ENCODE measurements at places on chromosomes 16 and 17.

DNA sequence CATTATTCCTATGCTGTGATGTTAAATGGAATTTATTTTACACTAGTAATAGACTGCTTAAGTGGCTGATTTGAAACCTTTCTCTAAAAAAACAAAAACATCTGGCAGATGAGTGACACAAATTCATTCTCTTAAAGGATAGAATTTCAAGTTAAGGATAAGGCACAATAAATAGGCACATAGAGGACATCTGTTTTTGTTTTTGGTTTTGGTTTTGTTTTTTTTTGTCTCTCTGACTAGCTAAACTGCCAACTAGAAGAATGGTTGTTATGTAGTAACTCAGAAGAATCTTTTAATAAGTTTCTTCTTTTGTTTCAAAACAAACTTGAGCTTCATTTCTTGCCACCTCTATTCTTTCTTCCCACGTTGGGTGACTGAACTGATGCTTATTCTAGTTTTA is 5.1 kb upstream of the VPS4A start:
- no peak for DNase-seq

GRCh38 chr17:50514936-50515702 is 6.9 kb downstream of the MYCBPAP start:
- DNase-seq: no peak

DNA sequence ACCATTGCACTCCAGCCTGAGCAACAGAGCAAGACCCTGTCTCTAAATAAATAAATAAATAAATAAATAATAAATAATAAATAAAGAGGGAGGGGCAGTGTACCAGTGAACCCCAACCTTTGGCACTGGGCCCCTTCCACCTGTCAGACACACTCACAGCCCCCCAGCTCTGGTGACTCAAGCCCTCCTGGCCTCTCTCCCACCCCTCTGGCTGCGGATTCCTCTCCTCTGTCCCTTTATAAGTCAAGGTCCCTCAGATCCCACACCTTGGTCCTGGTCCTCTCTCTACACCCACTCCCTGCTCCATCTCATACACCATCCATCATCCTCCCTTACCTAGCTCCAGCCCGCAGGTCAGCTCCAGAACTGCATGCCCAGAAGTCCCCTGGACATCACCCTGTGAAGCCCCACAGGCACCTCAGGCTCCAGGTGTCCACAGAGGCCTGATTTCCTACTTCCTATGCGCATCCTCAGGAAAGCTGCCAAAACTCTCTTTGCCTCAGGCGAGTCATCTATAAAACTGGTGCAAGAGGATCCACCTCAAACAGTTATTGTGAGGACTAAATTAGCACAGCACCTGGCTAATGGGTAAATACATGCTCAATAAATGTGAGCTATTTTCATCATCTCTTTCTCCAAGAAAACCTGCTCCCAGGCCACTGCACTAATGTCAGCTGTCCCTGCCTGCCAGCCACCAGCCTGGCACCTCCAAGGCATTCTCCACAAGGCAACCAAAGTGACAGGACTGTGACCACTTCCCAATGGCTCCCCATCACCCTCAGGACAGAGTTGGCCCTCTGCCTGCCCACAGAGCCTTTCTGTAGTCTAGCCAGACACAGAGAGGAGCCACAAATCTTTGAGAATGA is 46.8 kb downstream of the BEAN1 start:
- peak; percentile 67 for DNase-seq

- DNase-seq: no peak
Measured at GRCh38 chr17:77163001-77163400, 22.2 kb downstream of the SEC14L1 start.
